ENCODE measurements at places on chromosomes 2 and 18.

DNA sequence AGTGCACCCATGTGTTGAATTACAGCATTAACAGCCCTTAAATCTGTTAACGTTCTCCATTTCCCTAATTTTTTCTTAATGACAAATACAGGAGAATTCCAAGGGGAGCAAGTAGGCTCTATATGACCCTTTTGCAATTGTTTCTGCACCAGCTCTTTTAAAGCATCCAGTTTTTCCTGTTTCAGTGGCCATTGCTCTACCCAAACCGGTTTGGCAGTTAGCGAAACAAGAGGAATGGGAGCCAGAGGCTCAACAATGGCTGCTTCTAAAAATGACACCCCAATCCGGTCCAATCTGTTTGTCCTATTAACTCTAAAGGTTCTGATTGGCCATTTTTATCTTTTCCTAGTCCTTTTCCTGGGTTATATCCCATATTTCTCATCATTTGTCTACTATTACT is 15.1 kb upstream of the SUCLG1 start:
- DNase-seq, result no peak

DNA sequence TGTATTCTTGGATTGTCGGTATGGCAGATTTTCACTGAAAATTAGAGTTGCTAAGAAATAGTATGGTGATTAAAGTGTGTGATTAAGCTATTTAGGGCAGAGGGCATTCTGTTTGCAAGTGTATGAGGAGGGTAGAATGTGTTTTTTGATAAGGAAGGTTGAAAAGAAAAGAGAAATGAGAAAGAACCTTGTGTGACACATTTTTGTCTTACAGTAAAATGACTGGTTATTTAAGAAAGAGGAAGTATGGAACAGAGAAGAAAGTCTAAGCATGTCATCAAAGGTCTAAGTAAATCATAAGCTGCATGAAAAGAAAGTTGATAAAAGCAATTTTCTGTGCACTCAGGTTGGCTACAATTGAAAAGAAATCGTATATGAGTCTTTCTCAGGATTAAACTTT is 5.2 kb upstream of the RSAD2 start:
- DNase-seq, result no peak

DNA sequence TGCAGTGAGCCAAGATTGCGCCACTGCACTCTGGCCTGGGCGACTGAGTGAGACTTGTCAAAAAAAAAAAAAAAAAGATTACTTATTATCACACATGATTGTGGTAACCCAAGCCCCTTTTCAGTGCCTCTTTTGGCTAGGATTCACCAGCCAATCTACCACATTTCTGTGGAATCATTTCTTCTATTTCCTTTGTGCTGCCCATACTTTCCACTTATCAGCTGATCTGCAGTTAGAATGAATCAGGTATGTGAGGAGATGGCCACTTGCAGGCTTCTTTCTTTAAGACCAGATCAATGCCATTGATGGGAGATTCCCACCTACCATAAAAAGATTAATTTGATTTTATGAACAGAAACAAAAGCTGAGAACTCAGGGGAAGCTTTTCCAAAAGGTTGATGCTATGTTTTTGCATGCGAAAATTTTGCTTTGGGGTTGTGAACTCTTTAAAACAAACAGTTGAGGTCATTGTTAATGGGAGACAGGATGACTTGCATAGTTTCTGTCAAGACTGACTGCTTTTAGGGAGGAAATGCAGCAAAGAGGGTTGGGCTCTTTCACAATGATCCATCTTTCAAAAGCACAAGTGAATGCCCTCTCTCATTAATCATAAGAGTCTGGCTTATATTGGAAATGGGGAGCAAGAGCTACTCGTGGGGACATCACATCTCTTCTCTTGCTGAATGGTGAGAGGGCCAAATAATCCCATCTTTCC is 66.9 kb upstream of the CYP26B1 start:
- no peak for DNase-seq

DNA sequence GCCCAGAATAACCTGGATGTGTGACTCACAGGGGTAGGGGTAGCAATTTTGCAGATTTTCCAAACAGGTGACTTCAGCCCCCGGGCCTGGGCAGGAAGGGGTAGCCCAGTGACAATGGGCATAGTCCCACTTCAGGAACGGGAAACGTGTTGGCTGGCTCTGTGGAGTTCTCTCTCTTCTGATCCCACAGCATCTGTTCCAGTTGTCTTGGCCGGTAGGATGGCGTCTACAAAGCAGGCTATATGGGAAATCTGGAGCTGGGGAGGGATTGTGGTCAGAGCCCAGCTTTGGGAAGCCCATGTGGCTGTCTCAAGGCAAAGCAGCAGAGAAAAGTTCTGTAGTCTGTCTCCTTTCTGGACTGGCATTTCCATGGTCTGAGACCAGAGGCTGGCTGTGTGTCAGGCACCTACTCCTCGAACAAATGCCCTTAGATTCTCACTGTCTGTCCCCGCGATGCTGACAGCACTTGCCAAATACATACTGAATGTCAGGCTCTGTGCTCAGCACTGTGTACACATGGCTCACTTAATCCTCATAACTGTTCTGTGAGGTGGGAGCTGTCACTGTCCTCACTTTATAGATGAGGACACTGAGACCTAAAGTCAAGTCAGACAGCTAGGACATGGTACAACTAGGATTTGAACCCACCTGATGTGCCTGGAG is 17.9 kb upstream of the TMEM214 start:
- no peak for DNase-seq

- no peak for DNase-seq
Measured at GRCh38 chr2:220144411-220144810, 517.0 kb downstream of the SLC4A3 start.

DNA sequence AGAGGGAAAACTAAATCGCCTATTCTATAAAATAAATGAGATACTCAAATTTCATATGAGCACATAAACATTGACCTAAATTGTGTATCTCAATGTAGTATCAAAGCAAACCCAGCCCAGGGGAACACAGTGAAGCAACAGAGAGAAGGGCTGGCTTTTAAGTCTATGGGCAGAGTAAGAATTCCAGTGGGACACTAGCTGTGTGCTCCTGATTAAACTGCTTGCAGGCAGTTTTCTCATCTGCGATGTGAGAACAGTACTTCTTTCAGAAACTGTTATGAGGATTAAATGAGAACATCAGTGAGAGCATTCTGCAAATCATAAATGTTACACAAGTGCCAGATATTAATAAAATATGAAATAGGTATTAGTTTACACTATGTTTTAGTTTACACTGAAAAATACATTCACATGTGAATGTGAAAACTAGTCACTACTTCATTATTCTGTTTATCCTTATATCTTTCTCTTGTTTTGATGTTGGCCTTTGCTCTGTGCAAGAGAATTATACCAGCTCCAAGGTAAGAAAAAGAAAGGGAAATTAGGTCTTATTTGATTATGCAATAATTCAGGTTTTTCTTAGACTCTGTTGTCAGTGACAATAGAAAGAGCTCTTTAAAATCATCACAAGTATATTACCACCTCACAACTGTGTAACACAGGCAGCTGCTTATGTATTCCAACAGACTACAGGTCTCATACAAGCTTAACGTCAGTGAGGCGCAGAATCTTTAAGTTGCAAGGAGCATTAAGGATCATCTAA is 47.5 kb downstream of the GAREM1 start:
- DNase-seq, result no peak

DNA sequence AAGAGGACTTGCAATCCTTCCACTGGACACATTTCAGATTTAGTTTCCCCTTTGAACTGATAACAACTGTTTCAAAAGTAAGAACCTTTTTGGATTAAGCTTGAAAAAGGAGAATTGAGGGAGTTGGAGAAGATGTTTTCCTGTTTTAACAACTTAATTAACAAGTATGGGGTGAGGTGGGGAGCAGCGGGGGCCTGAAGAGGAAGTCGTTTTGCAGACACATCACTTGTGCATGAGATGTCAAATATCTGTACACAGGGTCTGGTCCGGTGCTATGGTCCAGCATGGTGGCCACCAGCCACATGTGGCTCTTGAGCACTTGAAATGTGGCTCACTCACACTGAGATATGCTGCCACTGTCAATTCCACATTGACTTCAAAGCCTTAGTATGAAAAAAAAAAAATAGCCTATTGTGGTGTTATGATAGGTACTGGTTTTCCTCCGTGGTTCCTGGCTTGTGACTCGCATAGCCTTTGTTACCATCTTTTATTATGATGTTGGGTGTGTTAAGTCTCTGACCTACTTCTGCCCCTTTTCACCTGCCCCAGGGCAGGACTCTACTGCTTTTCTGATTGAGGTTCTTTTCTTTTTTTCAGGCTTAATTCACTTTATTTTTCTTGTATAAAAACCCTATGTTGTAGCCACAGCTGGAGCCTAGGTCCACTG is 205.5 kb downstream of the BCL2 start:
- DNase-seq, result no peak

GRCh38 chr2:237280939-237281338 is 133.0 kb downstream of the COL6A3 start:
- DNase-seq, result no peak

DNA sequence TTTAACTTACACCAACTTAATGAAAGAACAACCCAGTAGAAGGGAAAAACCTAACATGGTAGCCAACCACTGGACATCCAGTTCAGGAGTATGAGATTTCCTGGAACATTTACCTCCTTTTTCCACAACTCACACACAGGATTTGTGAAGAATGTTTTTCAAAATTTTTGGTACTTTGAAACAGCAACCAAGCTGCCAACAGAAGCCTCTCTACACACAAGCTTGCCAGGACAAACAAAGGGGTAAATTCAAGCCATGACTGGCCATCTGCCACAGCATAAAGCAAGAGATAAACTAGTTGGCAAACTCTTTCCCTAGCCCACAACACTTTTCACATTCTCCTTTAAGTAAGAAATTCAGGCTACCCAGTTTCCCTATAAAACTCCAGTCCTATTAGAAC is 21.4 kb downstream of the MGAT4A start:
- no peak for DNase-seq

DNA sequence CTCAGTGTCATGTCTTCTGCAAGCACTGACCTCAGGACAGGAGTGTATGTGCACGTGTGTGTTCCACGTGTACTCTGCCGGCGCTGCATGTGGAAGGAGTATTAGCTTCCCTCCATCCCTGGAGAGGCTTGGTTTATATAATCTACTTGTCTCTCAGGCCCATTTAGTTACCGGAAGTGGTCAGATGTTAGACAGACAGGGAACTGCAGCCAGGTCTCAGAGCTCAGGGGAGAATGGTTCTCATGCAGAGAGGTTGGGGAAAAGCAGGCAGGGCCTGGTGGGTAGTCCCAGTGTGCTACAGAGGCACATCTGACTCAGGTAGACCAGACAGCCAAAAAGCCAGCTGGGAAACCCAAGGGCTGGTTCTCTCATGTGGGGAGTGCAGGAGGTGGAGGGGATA is 167.9 kb downstream of the CTIF start:
- DNase-seq, result no peak

GRCh38 chr2:1992280-1992679 is 248.0 kb upstream of the PXDN start:
- no peak for DNase-seq

DNA sequence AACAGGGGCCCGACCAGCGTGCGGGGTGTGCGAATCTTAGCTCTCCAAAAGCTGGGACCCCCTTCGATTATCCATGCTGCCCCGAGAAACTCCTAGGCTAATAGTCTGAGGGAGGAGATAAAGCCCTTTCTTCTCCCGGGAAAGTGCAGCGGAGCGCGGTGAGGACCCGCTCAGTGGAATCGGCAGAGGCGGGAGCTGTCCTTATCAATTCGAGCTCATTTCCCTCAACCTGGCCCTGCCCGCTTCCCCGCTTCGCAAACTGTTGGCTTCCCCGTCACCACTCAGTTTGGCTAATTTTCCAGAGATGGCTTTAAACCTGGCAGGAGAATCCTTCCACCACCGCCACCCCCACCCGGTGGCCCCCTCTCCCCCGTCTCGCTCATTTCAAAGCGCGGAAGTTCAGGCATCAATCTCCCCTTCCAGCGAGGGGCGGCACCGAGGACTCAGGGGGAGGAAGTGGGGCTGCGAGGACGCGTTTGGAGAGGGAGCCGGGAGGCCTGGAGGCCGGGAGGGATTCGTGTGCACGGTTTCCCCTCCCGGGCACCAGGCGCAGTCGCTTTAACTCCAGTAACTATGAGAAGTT is 1.6 kb downstream of the KLHL14 start:
- DNase-seq, result no peak

- DNase-seq, result no peak
Measured at GRCh38 chr2:182784058-182784706, 68.1 kb downstream of the DNAJC10 start.

GRCh38 chr2:85662899-85663593 is 5.0 kb downstream of the SFTPB start:
- DNase-seq, result no peak

All from activated T-cell treated with anti-CD3 and anti-CD28 coated beads for 48 hours (primary cell).